ENCODE measurements at places on chromosomes 3 and 15.

- DNase-seq, result no peak
Measured at GRCh38 chr15:58641660-58642059, 107.8 kb downstream of the ADAM10 start.

DNA sequence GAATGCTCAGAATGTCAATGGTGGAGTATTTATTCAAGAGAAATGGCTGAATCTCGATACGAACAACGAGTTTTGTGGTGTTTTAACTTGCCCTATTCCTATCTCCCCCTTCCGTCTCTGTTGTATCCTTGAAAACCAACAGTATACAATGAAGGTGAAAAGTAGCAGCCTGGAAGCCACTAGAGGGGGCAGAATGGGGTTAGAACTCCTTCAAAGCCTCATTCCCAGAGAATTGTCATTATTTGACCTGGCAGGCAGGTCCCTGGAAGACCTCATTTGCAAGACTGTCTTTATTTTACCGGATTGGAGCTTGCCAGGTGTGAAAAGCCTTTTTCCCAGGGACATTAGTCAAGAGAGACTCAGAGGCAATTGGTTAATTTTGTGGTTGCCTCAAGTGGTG lies 139.4 kb downstream of the LRRC28 start:
- no peak for DNase-seq

DNA sequence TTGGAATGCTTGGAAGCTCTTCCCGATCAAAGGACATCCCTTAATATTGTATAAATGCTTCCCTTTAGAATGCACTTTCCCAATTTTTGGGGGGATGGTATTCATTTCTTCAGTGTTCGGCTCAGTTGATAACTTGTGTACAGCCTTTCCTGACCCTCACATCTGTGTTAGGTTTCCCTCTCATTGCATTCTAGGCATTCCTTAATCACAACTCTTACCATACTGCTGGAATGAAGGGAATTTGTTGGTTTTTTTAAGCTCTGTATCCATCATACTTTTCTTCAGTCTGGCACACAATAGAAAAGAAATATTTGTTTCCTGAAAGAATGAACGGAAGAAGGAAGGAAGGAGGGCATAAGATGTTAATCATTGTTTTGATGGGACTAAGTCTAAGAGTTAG lies 119.5 kb downstream of the CHST2 start:
- DNase-seq, result no peak

GRCh38 chr3:9627901-9628633 lies 21.2 kb upstream of the MTMR14 start:
- no peak for DNase-seq

GRCh38 chr3:117572786-117573185 lies 863.2 kb downstream of the TUSC7 start:
- DNase-seq, result no peak

DNA sequence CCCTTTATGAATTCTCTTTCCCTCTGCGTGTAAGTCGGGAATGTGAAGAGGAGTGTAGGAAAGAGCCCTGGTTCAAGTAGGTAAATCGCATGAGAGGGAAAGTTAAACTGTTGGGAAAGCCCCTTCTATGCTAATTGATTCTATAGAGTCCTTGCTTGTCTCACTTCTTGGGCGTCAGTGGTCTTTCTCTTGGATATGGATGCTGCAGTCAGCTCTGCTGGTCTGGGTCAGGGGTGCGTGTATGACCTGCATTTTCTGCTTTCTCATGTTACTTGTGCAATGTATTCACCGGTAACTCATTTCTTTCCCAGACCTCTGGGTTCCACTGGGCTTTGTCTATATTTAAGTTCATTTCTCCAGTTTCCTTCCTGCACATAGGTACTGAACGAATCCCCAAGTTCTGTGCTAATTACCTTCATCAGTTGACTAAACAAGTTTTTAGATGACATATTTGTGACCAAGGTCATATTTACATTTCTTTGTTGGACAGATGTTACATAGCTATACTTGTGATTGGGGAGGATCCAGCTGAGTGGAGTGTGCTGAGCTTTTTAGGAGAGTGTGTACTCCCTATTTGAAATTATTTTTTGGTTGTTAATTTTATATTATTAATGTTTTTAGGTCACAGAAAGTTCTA lies 1.4 kb downstream of the SETD5 start:
- peak; percentile 35 for DNase-seq

DNA sequence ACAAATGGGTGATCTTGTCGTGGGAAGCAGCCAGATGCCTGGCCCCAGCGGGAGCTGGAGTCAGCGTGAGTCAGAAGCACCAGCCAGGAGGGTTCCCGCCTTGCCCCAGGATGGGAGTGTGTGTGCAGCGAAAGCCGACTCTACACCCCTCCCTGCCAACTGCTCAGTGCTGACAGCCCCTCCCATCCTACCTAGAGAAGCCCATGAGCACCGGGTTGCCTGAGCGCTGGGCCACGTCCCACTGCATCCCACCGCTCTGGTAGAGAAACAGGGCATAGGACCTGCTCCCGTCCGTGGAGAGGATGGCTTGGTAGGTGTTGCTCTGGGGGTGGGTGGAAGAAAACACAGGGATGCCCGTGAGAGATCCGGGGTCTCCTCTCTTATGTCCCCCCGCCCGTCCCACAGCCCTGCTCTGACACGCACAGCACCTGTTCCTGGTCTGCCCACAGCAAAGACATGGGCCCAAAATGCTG lies 42.9 kb downstream of the MUC4 start:
- DNase-seq, result no peak

DNA sequence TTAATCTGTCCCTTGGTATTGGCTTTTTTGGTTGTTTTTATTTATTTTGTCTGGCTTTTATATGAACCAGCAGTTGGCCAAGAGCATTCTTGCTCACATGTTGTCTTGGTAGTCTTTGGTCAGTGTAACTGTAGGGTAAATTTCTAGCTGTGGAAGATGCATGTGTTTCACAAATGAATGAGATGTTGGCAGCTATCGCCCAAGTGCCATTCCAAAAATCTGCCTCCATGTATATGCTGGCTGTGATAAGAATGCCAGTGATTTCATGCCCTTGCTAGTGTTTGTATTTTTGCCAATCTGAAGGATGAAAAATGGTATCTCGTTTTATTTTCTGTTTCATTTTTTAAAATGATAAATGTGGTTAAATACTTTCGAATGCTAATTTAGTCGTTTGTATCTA lies 50.1 kb downstream of the TLNRD1 start:
- no peak for DNase-seq

GRCh38 chr3:154794814-154795445 lies 285.2 kb upstream of the MME start:
- no peak for DNase-seq

DNA sequence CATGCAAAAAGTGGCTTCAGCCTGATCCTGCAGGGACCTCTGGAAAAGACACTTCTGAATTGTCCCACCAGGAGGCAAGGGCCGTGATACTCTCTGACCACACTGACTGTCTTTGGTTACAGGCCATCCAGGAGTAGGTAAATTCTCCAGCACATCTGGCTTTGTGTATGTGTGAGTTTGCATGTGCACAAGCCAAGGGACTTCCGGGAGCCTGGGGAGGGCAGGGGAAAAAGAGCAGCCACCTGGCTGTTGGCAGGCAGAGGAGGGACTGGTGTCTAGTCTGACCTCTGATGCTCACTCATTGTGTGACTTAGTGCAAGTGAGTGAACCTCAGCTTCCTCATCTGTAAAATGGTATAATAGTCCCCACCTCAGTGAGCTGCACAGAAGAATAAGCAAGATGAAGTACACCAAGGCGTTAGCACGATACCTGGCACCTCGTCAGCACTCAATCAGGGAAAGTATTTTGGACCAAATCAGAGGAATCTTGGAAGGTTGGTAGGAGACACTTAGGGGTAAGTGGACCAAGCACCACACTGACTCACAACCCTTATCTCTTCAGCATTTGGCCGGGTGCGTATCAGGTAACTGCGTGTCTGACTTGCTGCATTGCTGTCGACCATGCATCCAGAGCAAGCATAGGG lies 19.1 kb downstream of the KLHL6 start:
- no peak for DNase-seq

DNA sequence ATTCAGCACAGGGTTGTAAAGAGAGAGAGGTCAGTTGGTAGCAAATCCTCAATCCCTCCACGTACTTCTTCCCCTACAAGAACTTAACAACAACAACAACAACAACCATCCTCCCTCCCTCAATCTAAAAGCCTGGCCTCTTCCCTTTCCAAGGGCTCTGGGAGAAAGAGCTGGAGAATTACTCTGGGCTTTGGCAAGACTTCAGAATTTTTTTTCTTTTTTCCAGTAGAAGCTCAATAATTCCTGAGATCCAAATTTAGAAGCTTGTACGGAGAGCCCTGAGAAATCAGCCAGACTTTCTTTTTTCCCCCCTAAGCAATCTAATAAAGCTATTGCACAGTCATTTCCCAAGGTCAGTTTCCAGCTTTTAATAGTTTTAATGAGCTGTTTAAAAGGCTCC lies 95.8 kb upstream of the CACNA2D3 start:
- no peak for DNase-seq

DNA sequence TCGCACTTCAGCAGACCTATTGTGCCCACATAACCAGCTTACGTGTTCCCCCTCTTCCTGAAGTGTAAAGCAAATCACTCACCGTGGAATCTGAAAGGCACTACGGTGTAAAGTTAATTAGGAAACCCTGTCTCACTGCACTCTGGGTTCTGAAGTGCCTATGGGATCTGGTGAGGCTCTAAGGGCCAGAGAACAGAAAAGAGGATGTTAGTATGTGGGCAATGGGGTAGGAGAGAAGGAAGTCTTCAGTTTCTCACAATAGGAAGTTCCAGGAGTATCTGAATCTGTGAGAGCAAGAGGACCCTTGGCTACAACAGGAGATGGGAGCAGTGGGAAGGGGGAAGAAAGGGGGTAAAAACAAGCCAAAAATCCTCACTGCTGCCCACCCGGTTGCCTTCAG lies 71.4 kb downstream of the ITGB5 start:
- DNase-seq, result no peak

DNA sequence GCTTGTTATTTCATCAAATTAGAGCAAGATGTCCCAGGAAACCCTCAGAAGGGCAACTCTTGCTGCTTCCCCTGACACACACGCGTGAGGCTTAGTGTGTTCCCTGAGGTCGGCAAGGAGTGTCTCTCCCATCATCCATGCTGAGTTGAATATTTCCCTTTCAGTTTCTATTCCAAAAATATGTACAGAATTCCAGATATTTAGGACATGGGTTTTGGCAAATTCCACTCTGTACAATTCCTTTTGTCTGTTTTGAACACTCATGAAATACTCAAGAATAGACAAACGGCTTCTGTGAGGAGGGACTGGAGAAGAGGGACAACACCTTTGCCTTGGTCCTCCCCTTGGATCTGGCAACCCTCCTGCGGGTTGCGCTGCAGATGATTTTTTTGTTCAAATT lies 138.0 kb downstream of the DUT start:
- DNase-seq, result no peak

DNA sequence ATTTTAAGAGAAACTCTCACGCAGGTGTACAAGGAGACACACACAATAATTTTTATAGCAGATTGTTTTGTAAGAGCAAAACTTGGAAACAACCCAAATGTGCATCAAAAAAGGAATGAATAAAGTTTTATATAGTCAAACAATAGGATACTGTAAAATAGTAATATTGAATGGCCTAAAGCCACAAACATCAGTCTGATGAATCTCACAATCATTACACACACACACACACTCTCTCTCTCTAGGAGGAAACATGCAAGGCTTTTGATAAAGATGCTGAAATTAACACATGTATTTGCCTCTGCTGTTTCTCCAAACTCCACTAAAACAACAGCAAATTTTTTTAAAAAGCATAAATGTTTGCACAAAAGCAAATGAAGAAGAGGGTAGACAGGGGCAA lies 37.3 kb downstream of the ADIPOQ start:
- DNase-seq, result no peak

DNA sequence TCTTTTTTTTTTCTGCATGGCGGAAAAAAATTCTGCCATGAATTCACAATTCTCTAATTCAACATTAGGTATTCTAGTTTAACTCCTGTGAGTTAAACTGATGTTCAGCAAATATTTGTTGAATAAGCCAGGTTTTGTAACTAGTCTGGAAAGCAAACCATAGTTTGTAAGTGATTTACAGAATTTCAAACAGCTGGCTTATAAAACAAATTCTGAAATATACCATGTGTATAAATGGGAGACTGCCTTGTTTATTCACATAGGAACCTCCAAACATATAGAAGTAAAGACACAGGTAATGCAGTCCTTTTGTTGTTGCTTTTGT lies 101.1 kb downstream of the IL1RAP start:
- DNase-seq, result no peak

DNA sequence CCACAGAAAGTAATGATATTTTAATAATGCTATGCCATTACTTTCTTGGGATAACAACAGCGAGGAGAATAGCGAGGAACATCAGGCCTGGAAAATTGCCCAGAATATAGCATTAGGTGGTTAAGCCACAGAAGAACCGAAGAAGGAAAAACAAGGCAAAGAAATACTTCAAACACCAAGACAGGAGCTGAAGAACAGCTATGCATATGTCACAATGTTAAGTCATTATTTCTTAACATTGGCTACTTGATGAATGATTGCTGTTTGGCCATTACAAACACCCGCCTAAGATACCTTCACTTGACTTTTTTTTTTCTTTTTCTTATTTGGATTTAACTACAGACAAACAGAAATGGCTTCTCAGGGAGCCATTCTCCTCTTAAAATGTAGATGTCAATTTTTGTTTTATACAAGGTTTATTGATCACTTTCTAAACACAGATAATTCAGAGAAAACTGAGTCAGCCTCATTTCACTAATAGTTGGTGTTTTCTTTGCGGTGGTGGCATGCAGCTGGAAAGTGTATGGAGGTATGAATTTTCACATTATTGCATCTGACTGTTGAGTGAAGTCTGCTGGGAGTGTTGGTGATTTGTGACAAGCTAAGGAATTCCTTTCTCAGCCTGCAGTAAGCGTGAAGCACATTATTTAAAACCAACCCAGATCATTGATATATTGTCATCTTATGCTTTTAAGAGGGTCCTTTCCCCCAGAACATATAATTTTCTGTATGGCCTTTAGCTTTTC lies 705.7 kb upstream of the NR2F2 start:
- DNase-seq, result no peak

DNA sequence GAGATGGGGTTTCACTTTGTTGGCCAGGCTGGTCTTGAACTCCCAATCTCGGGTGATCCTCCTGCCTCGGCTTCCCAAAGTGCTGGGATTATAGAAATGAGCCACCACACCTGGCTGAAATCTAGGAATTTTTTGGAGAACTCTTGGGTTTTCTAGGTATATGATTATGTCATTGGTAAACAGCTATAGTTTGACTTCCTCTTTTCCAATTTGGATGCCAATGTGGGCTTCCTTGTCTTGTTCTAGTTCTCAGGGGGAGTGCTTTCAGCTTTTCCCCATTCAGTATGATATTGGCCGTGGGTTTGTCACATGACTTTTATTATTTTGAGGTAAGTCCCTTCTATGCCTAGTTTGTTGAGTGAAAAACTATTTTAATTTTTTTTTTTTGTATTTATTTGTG lies 17.9 kb downstream of the KCNMB3 start:
- DNase-seq, result no peak

- no peak for DNase-seq
Measured at GRCh38 chr3:95476534-95476933, 1337.9 kb upstream of the EPHA6 start.

- DNase-seq, result no peak
Measured at GRCh38 chr3:18765662-18766061, 340.5 kb upstream of the SATB1 start.
